BJ (cell line): ENCODE measurements at places on chromosomes 5 and 9.

DNA sequence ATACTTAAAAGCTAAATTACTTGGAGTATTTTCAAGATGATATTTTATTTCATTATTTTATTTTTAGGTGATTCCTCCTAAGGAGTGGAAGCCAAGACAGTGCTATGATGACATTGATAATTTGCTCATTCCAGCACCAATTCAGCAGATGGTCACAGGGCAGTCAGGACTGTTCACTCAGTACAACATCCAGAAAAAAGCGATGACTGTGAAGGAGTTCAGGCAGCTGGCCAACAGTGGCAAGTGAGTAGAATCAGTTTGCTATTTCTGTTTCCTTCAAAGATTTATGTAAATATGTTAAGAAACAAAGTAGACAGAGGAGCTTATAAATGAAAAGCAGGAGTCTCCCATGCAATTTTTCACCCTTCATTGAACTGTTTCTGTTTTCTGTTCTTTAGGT lies 47.8 kb downstream of the KDM4C start:
- peak; percentile 8 for DNase-seq

DNA sequence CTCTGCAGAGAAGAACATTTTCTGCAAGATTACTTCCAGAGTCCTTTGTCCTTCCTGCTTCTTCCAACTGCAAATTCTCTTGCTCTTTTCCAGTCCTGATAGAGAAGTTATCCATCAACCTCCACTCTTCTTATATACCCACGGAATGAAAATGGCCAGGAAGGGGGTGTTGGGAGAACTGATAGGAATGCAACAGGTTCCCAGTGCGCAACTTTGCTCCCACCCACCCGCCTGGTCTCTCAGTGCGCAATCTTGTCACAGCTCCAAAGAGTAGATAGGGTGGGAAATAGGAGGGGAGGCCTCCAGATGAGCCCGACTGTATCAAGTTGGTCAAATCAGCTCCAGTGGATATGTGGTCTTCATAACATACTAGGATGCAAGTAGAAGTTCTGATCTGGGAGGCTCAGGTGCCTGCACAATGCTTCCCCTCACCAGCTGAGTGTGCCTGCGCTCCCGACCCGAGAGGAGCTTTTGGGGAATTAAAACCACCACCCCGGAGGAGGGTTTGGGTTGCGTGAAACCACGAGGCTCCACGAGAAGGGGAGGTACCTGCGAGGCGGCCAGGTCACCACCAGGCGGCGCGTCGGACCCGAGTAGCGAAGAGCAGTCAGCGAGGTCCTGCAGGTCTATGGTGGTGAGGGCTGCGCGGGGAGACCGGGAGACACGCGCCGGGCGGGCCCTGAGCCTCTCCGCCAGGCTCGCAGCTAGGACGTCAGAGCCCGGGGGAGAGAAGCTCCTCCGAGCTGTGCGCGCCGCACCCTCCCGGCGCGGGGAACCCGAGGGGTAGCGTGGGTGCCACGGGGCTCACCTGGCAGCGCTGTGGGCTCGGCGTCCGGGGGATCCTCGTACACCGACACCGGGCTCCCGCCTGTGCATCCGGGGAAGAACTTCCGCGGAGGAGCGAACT lies 835 bp downstream of the MCIDAS start:
- no peak for DNase-seq

- DNase-seq, result peak; percentile 96
Observed at GRCh38 chr5:120139039-120139438, 325.1 kb upstream of the PRR16 start.

DNA sequence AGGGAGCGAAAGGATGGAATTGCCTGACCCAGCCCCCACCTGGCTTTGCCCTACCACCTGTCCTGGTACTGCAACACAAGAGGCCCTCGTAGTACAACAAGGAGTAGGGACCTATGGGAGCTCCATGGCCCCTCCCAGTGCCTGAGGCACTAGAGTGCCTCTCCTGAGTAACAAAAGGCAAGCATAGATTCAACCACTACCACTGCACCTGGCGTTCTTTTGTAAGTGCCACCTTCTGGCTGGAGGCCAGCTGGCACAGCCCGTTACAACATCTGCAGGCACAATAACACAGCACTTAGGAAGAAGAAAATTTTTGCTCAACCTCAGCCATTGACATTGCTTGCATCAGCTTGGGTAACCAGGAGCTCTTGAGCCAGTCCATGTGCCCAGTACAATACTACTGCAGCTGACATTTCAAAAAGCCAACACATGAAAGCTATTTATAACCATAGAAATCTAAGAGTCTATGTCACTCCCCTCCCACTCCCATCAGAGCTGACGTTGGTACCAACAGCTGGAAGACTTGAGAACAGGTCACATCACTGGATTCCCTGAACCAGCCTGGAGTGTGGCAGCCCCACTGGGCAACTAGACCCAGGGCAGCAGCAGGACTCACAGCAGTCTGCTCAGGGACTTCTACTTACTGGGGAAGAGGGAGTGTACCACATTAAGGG lies 17.7 kb upstream of the FAM174A start:
- DNase-seq, result no peak
